NCI-H187 treated with DMSO at 0.1 percent for 48 hours (cell line): ENCODE measurements at places on chromosomes 1 and 21.

DNA sequence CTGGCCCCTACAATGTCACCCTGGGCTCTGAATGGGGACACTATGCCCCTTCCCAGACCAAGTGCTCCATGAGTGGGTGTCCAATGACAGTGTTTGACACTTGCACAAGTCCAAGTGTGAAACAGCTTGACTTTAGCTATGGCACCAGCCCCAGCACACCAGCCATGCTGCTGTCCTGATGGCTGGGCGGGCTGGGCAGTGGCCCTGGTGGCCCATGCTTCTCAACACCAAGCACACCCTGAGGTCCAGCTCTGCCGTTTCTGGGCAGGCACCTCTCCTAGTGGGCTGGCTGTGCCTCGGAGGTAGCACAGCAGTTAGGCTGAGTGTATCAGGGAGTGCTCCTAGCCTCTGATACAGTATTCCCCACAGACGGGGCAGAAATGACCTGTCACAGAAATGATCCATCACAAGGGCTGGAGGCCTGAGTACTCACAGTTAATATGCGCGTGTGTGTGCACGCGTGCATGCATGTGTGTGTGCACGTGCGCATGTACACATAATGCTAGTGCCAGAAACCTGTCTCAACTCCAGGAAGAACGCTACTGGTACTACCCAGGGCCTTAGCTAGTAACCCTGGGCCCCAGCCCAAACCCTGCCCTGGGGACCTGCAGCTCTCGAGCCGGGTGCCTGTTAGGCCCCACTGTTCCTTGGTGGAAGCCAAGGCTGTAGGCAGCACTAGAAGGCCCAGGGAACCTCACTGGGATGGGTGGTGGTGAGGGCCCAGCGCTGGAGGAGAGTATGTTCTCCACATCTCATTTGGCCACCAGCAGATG, 134.0 kb downstream of the DMRTB1 start:
- no peak for DNase-seq

DNA sequence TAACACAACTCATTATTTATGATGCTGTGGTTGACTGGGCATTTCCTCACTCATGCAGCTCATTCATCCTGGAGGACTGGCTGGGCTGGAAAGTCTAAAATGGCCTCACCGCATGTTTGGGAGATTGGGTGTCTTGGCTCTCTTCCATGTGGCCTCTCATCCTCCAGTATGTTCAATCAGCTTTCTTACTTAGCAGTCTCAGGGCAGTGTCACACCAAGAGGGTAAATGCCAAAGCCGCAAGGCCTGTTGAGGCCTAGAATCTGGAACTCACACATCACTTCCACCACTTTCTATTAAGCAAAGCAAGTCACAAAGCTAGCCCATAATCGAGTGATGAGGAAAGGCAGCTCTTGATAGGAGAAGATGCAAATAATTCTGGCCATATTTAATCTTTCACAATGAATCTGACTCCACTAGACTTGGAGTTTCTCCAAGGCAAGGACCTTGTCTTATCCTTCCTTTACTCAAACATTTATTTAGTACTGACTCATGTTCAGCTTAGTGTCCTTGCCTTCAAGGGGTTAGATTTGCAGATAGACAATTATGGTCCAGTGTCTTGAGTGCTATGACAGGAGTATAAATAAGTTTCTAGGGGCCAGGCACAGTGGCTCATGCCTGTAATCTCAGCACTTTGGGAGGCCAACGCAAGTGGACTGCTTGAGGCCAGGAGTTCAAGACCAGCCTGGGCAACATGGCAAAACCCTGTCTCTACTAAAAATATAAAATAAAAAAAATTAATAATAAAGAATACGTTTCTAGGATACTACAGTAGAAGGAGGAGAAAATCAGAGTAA, 45.1 kb downstream of the TMEM53 start:
- no peak for DNase-seq

GRCh38 chr21:43322805-43323204, 104.1 kb downstream of the SIK1 start:
- no peak for DNase-seq

GRCh38 chr1:70767377-70767776, 280.2 kb downstream of the PTGER3 start:
- DNase-seq: no peak

GRCh38 chr1:189513091-189513490, 964.6 kb downstream of the BRINP3 start:
- no peak for DNase-seq

GRCh38 chr1:66402194-66402593, 131.8 kb upstream of the SGIP1 start:
- DNase-seq: peak; percentile 53

DNA sequence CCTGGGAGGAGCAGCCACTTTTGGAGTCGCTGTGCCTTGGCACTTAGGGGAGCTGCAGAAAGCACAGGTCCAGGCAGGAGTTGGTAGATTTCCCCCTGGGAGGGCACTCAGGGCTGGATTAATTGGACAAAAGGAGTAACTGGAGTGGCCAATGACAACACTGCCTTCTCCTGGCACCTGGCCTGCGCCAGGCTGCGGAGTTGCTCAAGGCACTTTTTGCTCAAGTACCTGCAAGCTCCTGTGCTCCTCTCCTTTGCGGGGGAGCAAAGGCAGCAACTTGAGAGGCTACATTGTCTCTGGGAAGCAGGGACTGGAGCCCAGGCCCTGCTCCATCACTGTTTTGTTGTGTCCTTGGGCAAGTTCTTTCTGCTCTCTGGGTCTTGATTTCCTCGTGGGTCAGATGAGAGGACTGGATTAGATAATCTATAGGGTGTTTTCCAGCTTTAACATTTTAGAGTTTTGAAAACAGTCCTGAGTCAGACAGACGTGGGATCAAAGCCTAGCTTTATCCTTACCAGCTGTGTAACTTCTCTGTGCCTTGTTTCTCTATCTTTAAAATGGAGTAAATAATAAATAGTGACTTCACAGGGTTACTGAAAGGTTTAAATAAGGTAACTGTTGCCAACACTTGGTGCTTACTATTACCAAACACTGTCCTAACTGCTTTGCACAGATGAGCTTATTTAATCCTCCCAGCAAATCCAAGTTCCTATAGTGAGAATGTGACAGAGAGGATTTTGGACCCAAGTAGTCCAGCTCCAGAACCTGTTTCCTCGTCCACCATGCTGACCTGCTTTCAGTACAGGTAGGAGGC, 18.0 kb upstream of the GRHL3 start:
- DNase-seq: no peak

- DNase-seq: no peak
Measured at GRCh38 chr1:167249702-167250101, 29.0 kb downstream of the POU2F1 start.

DNA sequence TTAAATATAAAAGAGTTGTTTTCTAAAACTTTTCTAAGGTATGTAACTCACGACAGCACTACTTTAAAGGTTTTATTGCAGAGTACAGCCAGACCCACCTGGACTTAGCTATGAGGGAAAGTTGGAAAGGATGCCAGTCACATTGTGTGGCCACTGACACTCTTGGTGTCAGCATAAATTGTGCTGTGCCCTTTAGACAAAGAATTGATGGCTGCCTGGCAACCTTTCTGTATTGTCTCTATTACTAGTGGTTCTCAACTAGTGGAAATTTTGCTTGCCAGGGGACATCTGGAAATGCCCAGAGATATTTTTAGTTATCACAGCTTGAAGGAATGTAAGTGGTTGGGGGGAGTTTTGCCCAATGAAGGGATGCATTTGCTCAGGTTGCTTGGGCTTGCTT, 117.5 kb upstream of the APP start:
- DNase-seq: no peak

DNA sequence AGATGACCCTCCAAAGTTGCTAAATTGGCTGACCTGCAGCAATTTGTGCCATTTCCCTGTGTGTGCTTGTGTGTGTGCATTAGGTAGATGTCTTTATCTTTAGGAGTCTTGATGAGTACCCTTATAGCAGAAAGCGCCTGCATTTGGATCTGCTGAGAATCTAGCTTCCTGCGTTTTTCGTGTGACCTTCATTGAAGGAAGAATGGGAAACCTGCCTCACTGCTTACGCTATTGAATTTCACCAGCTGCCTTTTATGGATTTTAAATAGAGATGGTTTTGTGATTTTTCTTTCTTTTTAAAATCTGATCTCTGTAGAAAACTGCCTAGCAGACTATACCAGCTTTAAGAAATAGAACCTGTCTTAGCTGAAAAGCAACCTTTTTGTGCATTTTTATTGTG, 124.5 kb downstream of the CACHD1 start:
- no peak for DNase-seq

DNA sequence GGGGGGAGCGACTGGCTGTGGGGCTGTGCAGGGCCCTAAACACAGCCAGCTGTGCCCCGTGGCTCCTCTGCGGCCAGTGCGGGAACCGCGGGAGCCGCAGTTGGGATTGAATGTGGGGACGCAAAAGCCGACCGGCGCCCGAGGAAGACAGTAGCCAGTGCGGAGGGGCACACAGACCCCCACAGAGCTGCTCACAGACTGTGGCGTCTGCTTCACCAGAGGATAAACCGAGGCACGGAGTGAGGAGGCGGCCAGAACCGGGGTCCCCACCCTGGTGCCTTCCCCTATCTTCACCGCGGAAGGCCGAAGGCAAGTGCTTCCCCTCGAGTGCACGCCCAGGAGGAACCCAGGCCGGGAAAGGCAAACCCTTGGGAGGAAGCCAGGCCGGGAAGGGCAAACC, 8.7 kb upstream of the TMEM52 start:
- no peak for DNase-seq

- DNase-seq: no peak
Measured at GRCh38 chr1:27832762-27833161, 2.2 kb downstream of the PPP1R8 start.

DNA sequence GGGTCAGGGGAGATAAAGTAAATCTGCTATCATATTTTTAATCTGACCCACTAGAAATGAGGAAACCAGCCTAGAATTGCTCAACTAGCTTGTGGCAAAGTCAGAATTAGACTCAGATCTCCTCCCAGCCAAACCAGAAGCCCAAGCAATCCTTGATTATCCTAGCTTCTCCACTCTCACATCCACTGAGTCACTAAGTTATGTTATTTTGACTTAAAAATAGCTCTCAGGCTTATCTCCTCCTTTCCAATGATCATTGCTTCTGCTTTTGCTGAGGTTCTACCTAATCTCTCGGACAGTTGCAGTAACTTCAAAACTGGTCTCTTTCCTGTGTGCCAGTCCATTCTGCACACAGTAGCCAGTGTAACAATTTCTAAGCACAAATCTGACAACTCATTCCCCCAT, 22.9 kb downstream of the OVAAL start:
- DNase-seq: no peak

GRCh38 chr1:236351875-236352573, 42.1 kb upstream of the EDARADD start:
- DNase-seq: no peak

- no peak for DNase-seq
Measured at GRCh38 chr1:99659755-99660210, 13.9 kb downstream of the PALMD start.

- DNase-seq: no peak
Measured at GRCh38 chr1:210702506-210702905, 373.8 kb downstream of the HHAT start.

DNA sequence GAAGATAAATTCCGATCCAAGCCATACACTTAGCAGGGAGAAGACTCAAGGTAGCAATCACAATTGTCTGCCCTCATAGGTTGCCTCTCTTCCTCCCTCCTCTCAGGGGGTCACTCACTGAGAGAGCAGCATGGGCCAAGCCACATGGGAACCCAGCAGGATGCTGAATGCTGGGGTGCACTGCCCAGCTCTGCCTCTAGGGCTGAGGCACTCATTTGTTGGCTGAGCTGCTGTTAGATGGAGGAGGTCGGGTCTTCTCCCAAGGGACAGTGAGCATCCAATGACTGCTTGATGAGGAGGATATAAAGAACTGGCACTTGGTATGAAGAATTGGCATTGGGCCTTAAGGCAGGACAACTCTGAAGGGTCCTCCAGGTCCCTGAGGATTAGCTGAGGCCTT, 418.8 kb downstream of the SIPA1L2 start:
- DNase-seq: no peak

- no peak for DNase-seq
Measured at GRCh38 chr21:44306936-44307704, 7.3 kb downstream of the PFKL start.

GRCh38 chr21:15848634-15849560, 119.1 kb downstream of the USP25 start:
- no peak for DNase-seq

DNA sequence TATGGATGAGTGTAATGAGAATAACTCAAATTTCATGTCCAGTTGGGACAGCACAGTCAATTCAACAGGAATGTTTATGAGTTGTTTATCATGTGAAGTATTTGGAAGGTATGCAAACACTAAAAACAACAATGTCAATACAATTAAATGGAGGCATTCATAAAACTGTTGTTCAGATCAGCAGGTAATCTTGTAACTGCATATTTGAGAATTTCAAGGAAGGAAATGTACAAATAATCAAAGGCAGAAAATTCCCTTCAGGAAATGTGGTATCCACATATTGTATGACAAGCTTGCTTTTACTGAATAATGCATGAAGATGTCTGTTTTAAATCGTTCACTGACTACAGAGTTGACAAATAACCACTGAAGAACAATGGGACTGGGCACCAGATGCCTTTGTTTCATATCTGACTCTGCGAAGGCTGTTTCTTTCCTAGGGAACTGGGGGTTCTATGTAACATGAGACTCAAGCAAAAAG, 198.3 kb downstream of the LTN1 start:
- DNase-seq: no peak

DNA sequence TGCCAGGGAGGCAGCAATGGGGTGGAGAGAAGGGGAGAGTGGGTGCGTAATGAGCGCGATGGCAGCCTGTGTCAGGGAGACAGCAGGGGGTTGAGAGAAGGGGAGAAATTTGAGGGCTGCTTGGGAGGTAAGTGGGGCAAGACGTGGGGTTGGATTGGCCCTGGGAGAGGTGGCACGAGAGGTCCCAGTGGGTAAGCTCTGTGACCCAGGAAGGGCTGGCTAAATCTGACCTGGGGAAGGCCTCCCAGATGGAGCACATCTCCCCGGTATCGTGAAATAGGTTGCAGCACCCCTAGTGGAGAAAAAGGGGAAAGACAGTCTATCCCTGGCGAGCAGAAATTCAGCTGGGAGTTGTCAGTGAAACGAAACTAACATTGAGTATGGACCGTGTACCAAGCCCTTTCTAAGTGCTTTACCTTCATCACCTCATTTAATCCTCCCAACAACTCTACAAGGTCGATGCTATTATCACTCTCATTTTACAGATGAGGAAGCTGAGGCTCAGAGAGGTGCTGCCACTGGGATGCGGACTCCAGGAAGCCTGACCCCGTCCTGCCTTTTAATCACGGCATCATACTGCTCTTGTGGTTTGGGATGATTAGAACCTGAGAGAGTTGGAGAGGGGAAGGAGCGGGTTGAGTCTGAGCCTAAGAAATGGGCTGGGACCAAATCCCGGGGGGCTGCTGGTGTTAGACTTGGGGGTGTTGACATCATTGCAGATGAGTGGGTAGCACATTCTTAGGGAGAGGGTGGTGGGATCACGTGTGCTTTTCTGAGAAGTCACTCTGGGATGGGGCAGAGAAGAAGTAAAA, 56.6 kb upstream of the RPL11 start:
- DNase-seq: peak; percentile 30

- DNase-seq: no peak
Measured at GRCh38 chr1:232327899-232328298, 302.0 kb downstream of the SIPA1L2 start.

GRCh38 chr21:28447462-28447861, 545.2 kb downstream of the LTN1 start:
- no peak for DNase-seq

GRCh38 chr21:34914239-34914638, 134.9 kb downstream of the RUNX1 start:
- DNase-seq: no peak
